ENCODE measurements at places on chromosomes 11 and 22.

DNA sequence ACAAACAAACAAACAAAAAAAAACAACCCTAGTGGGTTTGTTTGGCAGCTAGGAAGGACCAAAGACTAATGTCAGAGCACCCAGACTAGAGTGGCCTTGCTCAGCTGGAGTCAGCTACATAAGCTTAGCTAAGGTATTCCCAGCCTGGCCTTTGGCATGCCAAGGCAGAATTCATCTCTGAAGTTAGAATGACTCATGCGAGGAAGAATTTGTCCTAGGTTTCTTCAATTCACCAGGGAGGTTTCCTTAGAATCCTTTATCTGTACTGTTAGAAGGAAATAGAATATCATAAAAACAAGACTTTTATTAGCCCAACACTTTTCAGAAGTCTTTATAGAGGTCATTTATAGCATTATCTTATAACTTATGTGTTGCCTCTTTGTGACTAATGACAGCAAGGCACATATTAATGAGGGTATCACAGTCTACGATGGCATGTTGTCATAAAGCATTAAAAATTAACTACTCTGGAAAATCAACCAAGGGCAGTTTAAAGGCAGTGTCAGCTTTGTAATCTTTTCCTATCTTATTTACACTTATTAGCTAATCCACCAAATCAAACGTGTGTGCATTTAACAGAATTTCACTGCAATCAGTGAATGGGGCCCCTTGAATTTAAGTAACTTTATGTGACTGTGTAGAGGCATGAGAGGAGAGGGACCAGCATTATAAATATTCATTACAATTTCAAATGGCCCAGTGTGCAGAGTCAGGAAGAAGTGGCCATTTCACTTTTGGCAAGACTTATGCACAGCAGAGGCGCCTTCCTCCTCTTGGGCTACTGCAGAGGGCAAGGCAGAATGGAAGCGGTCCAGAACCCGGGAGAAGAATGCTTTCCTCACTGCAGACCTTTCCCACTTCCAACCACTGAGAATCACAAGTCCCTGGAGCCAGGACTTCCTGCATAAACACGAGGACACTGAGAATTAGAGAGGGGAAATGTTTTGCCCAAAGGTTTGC, 36.3 kb downstream of the SLC5A1 start:
- no peak for DNase-seq

GRCh38 chr11:34495724-34496377, 17.7 kb downstream of the ELF5 start:
- no peak for DNase-seq

- no peak for DNase-seq
Measured at GRCh38 chr11:76321340-76321739, 59.6 kb downstream of the THAP12 start.

DNA sequence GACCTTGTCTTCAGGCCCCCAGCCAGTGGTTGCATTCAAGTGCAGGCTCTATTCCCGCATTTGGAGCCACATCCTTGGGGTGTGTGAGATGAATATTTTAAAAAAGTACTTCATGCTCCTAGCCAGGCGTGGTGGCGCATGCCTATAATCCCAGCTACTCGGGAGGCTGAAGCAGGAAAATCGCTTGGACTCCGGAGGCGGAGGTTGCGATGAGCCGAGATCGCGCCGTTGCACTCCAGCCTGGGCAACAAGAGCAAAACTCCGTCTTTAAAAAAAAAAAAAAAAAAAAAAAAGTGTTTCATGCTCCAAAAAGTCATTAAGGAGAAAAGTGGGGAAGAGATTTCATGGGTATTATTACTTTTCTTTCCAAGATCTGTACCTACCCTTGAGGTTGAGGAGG, 18.0 kb downstream of the SCUBE1 start:
- no peak for DNase-seq

GRCh38 chr11:18394928-18395734, 768 bp downstream of the LDHA start:
- DNase-seq, result no peak

DNA sequence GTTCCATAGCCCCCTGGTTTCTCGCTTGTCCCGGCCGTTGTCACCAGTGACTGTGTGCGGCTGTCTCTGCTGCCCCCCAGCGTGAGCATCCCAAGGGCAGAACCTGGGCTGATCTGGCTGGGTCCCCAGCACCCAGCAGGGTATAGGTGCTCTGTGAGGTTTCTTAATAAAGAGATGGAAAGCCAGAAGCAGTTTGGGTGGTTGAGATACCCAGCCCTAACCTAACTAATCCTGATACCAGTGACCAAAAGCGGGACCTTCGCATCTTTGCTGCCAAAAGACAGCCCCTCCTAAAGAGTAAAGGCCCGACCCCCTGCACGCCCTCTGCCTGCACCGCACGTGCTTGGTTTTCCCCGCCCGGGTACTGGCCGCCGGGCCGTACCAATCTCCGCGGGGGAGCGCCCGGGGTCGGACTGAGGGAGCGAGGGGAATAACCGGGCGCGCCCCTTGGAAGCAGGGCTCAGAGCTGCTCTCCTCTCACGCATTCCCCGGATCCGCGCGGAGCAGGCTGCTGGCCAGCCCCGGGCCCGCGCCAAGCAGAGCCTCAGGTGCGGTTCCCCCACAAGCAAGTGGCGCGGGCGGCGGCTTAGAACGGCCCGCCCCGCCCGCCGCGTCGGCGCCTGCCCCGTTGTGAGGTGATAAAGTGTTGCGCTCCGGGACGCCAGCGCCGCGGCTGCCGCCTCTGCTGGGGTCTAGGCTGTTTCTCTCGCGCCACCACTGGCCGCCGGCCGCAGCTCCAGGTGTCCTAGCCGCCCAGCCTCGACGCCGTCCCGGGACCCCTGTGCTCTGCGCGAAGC, at the start of gene DGAT2:
TSS of gene DGAT2 (plus strand) at position 667 of the 797 bp plus-strand sequence. CDS start 214 bp downstream, outside the sequence.
- peak; percentile 64 for DNase-seq

- no peak for DNase-seq
Measured at GRCh38 chr11:60960405-60960804, 8.4 kb upstream of the SLC15A3 start.

DNA sequence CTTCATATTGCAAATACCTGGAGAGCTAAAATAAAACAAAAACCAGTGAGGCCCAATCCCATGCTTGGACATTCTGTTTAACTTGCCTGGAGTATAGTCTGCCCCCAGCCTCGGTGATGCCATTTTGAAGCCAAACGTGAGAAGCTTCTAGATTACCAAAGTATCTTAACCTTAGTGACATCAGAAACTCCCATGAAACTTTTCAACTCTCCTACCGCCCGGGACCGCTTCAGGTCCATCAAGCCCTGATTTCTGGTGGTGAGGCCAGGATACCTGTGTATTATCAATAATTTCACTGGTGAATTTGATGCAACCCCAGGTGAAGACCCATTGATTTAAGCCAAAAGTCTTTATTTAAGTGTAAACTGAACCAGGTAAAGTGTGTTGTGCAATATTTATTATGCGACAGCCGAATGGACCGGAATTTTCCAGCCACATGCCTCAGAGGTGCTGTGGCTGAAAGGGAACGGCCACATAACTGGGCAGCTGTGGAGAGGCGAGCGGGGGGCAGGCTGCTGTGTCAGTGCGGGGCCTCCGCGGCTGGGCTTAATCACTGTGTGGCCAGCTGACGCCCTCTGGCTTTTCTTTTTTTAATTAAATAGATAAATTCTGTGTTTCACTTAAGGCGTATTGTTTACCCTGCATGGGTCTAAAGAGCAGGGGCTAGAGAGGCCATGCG, 385.5 kb upstream of the B3GAT1 start:
- DNase-seq, result no peak

- DNase-seq, result peak; percentile 78
Measured at GRCh38 chr11:61752117-61752924, at the start of gene MYRF. TSS of gene MYRF (plus strand) at chr11:61752636. CDS start at chr11:61752745, 109 bp downstream.

DNA sequence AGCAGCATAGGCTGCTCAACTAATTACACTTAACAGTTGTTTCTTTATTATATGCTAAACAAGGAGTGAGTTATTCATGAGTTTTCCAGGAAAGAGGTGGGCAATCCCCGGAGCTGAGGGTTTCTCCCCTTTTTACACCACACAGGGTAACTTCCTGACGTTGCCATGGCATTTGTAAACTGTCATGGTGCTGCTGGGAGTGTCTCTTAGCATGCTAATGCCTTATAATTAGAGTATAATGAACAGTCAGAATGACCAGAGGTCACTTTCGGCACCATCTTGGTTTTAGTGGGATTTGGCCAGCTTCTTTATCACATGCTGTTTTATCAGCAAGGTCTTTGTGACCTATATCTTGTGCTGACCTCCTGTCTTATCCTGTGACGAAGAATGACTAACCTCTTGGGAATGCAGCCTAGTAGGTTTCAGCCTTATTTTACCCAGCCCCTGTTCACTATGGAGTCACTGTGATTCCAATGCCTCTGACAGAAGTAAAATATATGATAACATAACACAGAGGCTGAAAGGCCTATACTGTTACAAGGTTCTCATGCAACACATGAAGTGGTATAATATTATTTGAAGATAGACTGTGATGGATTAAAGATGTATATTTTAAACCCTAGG, 41.3 kb upstream of the RDX start:
- DNase-seq, result no peak

DNA sequence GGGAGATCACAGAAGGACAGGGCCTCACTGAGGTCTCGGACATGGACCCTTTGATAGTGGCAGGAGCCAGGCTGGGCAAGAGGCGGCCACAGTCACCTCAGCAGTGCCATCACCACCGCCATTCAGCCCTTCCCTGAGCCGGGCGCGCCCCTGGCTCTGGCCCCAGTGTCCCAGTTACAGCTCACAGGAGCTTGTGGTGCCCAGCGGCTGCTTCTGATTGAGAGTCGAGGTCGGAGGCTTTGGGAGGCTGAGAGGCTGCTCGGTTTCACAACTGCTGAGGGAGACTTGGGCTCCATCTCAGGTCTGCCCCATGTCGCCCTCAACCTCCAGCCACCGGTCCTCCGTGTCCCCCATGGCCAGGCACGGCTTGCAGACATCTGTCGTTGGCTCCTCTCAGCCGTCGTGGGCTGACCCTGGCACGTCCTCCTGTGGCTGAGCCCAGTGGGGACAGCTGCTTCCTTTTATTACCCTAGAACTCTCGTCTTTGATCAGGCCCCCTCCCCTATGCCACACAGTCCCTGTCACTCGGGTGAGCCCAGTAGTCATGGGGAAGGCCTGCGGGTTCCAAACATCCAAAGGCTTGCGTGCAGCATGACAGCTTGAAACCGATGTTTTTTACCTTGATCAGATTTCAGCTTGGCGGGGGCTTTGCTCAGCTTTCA, 28.4 kb upstream of the PPP6R3 start:
- no peak for DNase-seq

DNA sequence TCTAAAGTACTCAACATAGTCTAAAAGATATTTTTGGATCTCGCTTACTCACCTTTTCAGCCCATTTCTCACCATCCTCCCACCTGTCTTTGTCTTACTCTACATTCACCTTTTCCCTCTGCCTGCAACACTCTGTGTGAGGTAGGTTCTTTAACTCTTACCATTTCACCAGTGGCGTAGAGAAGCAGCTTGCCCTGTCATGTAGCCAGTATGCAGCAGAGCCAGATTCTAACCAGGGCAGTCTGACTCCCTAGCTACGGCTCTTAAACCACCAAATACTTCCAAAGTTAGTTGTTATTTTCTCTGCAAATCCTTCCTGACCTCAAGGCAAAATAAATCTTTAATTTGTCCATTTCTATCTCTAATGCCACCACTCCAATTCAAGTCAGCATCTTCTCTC, 7.5 kb downstream of the ALG8 start:
- no peak for DNase-seq

DNA sequence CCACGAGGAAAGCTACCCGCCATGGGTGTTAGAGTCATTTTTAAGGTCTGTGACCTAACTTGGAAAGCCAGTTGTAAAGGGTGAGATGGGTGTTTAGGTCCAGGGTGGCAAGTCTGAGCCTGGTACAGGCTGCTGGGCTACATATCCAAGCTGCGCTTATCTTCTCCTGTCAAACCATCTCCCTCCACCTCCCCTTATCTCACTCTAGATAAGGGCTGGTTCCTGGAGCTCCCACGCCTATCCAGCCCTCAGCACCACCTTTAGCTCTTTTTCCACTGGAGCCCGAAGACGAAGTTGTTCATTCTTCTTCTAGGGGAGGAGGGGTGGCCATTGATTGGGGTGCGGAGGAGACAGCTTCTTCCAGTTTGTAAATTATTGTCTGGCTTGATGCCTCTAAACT, 48.5 kb downstream of the MICAL2 start:
- no peak for DNase-seq

GRCh38 chr11:64289002-64289564, 2.0 kb upstream of the KCNK4 start:
- DNase-seq, result no peak

DNA sequence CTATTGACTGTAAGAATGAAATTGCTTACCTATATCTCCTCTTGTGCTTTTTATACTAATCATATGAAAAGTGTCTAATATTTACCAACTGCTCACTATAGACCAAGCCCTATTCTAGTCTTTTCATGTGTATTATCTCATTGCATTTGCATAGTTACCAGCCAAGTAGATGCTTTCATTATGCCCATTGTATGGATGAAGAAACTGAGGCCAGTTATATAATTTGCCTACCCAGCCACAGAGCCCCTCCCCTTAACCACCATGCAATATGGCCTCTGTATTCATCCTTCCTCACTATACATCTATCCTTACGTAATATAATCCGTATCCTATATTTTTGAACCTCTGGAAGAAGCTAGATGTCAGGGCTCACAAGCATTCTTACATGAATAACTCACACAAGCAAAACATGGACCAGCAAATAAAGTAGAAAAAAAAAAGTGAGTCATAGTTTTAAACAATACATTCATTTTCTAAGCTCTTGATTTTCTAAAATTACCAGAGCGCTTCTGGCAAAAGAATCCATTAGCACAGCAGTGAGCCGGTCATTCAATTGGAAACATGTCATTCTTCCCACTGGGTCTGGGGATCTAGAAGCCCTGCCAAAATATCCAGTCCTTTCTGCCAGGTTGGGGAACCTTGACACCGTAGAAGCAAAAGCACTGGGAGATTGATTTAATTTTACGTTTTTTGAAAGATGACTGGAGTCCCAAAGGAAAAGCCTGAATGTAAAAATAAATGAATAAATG, 80.0 kb downstream of the C11orf91 start:
- DNase-seq, result no peak

- no peak for DNase-seq
Measured at GRCh38 chr11:120994091-120994859, 29.6 kb upstream of the TBCEL start.

- no peak for DNase-seq
Measured at GRCh38 chr11:2365571-2366210, 11.4 kb upstream of the CD81 start.

DNA sequence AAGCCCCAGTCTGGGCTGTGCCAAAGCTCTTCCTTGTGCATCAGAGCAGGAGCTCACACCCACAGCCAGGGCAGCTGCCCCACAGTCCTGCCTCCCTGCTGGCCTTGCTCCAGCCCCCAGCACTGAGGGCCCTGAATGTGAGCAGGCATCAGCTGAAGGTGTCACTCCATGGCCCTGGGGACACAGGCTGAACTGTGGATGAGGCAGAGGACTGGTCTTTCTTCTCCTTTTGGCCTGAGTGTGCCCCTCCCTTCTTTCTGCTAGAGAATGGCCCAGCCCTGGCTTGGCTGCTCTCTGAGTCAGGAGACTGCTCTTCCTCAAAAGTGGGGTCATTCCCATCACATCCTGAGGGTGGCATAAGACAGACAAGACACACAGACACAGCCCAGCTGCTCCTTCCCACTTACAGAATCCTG, 16.2 kb downstream of the OTOG start:
- no peak for DNase-seq

GRCh38 chr11:67379061-67380058, 6.0 kb upstream of the CLCF1 start:
- no peak for DNase-seq

GRCh38 chr11:12109591-12110196, 696 bp upstream of the MICAL2 start:
- no peak for DNase-seq

GRCh38 chr22:44229331-44229730, 48.6 kb downstream of the PARVG start:
- no peak for DNase-seq

- no peak for DNase-seq
Measured at GRCh38 chr22:26401726-26402125, 27.3 kb upstream of the ASPHD2 start.
